ENCODE measurements at places on chromosomes 6 and 20.

DNA sequence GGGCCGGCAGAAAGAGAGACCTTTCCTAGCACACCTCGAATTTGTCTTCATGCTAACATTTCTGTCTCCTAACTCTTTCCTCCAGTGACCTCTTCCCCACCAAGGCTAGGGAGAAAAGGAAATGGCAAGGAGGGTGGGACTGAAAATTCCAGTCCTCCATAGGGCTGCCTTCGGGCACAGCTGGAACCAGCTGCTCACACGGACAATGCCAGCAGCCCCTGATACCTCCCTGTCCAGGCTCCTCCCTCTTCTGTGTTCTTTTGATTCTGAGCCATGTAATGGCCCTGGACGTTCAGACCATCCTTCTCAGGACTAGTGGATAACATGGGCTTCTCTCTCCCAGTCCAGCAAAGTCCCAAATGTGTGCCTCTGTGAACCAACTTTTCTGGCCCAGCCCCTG, 29.1 kb upstream of the PHACTR3 start:
- no peak for DNase-seq

GRCh38 chr6:108609276-108609769, 48.6 kb downstream of the FOXO3 start:
- no peak for DNase-seq

DNA sequence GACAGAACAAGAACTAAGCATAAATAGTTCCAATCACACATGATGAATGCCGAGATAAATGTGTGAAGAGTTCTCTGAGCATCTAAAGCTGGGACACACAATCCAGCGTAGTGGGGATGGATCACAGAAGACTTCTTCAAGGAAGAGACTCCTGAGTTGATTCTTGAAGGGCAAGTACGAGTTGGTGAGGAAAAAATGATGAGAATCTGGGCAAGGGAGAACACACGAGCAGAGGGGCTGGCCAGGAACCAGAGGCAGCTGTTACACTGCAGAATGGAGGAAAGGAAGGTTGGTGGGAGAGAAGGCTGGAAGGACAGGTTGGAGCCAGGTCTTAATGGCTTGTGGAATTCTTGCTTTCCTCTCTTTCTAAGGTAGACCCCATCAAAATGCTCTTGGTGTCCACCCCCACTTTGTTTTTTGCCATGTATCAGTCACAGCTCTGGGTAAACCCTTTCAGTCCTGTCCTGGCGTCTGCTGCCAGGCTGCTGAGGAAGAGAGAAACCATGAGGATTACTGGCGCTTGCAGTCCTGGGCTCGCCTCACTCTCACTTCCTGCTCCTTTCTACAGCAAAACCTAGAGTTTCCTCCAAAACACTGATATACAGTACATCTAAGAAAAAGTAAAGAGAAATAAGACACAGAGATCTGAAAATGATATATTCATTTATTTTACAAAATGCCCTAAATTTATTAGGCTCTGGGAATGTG, 127.6 kb upstream of the FAM184A start:
- no peak for DNase-seq

DNA sequence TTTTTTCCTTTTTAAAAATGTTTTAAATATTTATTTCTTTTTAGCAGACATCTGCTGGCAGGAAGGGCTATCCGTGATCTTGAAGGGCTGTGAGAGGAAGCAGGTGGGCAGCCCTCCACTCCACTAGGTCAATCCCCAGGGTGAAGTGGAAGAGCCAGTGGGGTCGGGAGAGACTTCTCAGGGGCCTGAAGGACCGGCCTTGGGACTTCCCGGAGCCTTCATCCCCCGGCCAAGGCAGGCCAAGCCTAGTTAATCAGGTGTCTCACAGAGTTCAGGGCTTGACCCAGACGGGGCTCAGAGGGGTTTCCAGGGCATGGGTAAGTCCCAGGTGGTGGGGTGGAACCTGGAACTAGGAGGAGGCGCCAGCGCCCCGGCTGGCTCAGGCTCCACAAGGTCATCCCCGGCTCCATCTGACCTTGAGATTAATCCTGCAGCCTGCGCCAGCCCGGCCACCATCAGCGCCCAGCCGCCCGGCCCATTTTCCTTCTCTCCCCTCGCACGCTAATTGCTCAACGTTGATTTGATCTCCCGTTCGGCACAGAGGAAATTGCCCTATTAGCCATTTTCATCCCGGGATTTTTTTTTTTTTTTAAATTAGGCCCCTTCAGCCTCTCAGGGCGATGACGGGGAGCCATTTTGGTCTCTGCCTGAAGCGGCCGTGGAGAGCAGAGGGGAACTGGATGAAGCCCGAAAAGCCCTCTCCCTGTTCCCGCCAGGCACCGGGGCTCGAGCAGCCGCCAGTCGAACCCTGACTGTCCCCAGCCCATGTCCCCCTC, 44.4 kb downstream of the MDFI start:
- DNase-seq, result no peak

GRCh38 chr6:130027948-130028347, 9.6 kb downstream of the L3MBTL3 start:
- no peak for DNase-seq

GRCh38 chr6:113668641-113669408, 188.3 kb upstream of the MARCKS start:
- DNase-seq, result no peak

DNA sequence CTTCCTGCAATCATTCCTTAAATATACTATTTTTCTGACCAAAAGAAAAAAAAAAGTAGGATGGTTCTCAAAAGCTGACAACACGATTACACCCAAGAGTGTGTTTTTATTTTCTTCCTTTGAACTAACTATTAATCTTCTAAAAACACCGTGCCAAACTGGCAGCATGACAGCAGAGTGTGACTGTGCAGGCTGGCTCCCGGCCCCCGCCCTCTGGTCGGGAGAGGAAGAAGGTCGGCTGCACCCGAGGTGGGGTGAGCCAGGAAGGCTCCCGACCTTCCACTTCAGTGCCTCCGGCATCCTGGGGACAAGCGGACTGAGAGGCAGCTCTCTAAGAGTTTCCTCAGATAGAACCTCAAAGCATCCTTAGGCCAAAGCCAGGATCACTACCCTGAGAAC, 29.2 kb downstream of the SLC22A23 start:
- no peak for DNase-seq

- no peak for DNase-seq
Measured at GRCh38 chr20:16191496-16191895, 381.8 kb downstream of the KIF16B start.

DNA sequence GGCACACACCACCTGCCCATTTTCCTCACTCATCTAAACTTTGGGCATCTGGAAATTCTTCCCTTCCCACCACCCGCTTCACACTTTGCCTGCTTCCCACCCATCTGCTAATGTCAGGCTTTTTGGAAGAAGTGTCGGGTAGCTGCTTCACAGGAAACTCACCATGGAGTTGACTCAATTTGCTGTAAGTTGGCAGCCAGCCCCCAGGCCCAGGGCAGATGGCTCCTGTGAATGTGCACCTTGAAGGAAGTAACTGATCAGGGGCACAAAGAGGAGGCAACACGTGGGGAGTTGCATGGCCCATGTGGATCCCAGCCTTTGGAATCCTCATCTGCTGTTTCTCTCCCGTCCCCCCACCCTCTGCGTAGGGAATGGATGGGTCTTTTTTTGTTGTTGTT, 87.3 kb downstream of the PPP1R14C start:
- DNase-seq, result no peak

DNA sequence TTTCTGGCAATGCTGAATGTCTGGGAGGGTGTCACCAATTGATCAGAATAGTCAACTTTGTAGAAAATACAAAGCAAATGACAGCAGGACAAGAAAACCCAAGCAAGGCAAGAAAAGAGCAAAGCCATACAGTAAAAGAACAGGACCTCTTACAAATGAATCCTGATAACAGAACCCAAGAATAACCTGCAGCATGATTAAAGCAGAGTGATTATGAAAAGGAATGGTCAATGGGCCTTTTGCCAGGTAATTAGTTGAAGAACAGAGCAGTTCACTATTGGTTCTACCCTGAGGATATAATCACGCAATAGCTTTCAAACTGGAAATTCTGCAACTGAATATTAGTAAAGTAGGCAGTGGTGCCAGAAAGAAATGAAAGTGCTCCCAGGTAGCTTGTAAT, 319.8 kb downstream of the FRK start:
- no peak for DNase-seq

- DNase-seq, result no peak
Measured at GRCh38 chr6:170132011-170132521, 158.8 kb downstream of the DLL1 start.

DNA sequence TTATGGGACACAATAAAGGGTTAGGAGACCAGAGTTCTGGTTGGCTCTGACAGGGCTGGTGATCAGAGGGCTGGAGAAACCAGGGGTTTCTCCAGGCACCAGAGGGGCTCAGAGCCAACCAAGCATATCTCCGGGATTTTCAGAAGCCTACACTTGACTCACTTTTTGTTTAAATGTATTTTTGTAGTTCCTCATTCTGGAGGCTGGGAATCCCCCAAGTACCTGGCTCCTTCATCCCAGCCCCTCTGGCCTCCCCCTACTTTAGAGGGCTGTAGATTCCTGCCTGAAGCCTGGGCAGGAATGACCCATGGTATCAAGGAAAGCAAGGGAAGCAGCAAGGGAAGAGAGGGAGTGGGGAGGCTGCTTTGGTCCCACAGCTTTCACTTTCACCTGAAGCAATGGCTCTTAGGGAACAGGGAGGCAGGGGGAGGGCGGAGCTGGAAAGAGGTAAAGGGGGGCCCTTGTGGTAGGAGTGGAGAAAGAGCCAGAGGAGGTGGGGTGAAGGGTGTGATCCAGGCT, 973 bp downstream of the CD40 start:
- no peak for DNase-seq

- no peak for DNase-seq
Measured at GRCh38 chr6:127392301-127392700, 48.9 kb upstream of the ECHDC1 start.

DNA sequence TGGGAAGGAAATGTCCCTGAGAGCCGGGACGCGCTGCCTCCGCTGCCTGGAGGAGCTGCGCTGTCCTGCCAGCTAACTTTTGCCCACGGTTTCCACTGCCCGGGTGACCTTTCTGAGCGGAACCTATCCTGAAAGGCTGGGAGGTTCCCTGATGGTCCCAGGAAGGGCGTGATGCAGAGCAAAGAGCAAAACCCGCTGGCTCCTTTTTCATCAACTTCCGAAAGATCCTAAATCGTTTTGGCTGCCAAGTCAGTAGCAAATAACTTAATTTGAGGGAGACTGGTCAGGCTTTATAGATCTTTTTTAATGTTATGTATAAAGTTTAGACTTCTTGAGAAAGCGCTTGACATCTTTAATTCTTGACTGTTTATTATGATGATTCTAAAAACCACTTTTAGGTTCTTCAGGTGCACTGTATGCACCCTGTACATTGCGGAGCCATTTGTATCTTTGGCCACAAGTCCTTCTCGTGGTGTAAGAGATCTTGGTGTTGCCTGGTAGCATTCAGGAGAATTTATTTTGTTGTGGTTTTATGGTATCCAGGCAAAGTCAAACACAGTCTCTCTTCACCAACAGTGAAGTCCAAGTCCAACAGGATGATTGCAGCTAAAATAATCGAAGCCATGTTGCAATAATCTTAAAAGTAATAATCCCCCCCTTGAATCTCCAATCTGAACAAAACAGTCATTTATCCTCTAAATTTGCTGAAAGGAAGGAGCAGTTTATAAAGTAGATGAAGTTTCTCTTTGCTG, at the start of gene SYNE1:
Gene SYNE1, minus strand, starts transcription at position 67 of the 752 bp plus-strand sequence. CDS start 9,031 bp downstream, outside the sequence.
- DNase-seq, result no peak

- no peak for DNase-seq
Measured at GRCh38 chr6:143276436-143276835, 174.1 kb downstream of the ADAT2 start.

DNA sequence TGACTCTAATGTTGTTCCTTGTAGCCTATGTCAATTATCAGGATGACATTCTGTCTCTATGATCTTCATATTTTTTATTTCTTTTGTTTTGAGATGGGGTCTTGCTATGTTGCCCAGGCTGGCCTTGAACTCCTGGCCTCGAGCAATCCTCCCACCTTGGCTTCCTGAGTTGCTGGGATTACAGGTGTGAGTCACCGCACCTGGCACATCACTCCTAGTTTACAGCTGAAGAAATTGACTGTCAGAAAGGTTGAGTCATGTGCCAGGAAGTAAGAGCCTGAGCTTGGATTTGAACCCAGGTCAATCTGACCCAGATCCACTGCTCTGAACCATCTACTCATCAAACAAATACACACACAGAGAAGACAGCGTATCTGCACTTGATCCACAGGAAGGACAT, 14.4 kb downstream of the PPP1R3G start:
- DNase-seq, result no peak

DNA sequence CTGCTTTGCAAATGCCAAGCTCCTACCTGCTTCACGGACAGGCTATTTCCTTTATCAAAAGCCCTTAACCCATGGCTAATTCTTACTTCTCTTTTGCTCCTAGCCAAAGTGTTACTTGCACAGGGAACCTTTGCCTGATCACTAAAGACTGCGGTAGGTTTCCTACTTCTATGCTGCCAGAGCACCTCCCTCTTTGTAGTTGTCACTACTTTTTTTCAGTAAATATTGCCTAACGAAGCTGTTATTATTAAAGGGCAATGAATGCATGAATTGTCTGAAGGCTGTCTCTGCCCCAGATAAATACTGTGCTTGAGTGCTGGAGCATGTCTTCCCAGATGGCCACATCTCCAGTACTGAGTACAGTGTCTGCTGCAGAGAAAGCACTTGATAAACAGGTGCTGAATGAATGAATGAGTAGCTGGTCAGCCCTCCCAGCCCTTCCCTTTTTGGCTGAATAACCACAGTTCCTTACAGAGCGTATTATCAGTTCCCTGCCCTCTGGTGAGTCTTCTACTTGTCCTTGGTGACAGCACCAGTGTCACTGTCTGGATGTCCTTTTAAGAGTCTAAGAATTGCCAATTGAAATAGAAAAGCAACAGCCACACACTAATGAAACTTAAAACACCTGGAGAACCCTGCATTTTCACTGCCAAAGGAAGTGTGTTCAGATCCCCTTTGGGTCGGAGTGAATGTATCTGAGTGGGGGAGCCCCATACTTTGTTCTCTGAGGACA, 73.6 kb upstream of the TRAF3IP2 start:
- no peak for DNase-seq

GRCh38 chr20:19940988-19941460, 76.1 kb upstream of the NAA20 start:
- DNase-seq, result no peak

GRCh38 chr20:35870541-35871258, 83.6 kb downstream of the SCAND1 start:
- no peak for DNase-seq

DNA sequence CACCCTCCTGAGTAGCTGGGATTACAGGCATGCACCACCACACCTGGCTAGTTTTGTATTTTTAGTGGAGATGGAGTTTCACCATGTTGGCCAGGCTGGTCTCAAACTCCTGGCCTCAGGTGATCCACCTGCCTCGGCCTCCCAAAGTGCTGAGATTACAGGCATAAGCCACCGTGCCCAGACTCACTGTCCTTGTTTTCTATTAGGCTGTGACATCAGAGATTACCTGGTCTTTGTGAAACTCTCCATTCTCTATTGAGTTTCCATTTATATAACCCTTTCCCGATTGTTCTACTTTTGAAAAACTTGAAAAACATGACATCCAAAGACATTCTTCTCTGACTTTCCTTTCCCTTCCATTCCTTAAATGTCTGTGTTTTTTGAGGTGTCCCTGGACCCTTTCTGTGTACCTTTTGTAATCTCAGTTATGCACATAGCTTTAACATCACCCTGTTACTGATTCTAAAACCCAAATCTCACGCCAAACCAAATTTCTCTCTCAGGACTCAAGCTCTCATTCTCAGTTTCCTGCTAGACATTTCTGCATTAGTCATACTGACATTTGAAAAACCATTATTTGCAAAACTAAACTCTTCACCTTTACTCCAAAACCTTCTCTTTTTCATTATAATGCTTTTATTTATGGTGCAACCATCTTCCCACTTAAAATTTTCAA, 137.0 kb downstream of the KHDC1L start:
- DNase-seq, result no peak

GRCh38 chr6:81933089-81933488, 180.6 kb upstream of the TENT5A start:
- DNase-seq, result no peak

- no peak for DNase-seq
Measured at GRCh38 chr6:15433511-15433861, 187.6 kb downstream of the JARID2 start.

All from central memory CD8-positive, alpha-beta T cell (primary cell).